ENCODE measurements at places on chromosomes 2 and 18.

DNA sequence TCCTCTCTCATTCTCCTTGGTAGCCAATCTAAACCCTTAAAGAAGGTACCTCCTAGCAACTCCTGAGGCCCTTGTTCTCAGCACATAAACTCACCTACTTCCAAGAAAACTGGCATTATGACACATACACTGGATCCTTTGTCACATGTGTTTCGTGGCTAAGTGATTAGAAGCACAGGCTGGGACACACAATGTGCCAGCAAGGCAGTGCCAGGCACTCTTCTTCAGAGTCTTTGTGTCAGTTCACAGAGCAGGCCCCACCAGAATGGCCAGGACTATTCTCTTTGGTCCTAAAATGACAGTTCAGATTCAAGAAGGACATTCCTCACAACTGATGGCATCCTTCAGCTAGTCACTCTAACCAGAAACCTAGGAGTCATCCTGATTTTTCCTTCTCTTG lies 40.3 kb downstream of the SMC6 start:
- no peak for DNase-seq

GRCh38 chr2:19847486-19847885 lies 54.3 kb downstream of the TTC32 start:
- DNase-seq = no peak

GRCh38 chr2:133952420-133952819 lies 301.5 kb upstream of the MGAT5 start:
- no peak for DNase-seq

DNA sequence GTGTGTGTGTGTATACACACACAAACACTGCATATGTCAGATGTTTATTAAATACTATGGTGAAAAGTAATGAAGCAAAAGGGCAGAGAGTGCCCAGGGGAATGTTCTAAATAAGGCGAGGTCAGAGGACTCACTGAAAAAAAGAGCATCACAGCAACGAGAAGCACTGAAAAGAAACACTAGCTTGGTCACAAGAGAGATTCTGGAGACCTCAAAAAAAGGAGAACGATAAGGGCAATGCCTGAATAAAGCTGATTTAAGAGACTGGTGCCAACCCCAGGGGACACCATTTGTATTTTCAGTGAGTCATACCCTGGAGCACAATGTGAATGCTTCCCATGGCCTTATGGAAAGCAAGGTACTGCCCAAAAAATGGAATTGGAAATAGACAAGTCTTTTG lies 14.5 kb downstream of the SLC40A1 start:
- no peak for DNase-seq

DNA sequence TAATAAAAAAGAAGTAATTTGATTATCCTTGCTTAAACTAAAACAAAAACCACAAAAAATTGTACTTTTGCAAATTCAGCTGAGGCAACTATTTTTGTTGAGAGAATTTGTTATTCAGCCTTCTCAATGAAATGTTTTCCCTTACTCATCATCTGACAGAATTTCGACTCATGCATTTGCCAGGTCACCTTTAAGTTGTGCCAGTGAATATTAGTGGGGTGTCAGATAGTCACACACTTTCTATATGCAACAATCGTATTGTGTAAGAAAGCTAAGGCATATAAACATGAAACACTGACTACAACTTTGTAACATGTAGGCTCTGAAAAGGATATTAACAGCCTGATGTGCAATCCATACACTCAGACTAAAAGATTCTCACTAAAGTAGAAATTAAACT lies 1653.1 kb upstream of the SLC39A10 start:
- no peak for DNase-seq

- DNase-seq = no peak
Measured at GRCh38 chr18:61953161-61953560, 60.4 kb upstream of the RNF152 start.

DNA sequence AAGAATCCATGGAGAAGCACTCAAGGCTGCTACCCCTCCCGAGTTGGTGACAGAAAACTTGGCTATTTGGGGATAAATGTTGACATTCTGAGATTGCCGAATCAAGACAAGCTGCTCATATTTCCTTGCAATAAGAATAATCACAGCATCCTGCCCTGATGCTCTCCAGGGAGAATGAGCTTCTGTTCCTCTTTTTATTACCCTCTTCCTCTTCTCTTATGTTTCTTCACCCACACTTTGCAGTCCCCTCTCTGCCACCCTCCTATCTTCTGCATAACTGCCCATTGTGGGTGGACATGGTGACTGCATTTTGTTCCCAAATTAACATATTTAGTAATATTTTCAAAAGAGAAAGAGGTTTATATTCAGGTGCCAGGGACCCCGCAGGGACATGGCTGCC lies 11.9 kb upstream of the MSGN1 start:
- DNase-seq = no peak

GRCh38 chr2:43276266-43276941 lies 50.0 kb upstream of the ZFP36L2 start:
- DNase-seq = no peak

DNA sequence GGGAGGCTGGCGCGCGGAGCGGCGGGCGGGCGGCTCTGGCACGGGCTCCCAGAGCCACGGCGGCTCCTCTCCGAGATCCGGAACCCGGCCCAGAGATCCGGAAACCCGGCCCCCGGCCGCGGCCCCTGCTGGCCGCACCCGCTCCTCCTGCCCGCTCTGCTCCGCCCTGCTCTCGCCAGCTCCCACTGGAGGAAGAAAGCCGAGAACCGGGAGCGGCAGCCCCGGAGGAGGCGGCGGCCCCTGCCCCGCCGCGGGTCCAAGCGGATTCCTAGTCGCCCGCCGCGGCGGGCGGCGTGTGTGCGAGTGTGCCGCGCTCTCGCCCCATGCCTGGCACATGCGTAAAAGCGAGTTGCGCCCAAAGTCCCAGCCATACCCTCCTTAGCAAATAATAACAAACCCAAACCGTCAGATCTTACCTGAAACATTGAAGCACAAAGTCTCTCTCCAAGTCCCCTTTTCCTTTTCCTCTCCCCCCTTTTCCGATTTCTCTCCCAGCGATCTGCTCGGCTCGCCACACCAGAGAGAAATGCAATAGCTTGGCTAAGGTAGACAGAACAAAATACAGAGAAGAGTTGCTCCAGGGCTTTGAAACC lies 108.7 kb upstream of the KCTD1 start:
- no peak for DNase-seq

DNA sequence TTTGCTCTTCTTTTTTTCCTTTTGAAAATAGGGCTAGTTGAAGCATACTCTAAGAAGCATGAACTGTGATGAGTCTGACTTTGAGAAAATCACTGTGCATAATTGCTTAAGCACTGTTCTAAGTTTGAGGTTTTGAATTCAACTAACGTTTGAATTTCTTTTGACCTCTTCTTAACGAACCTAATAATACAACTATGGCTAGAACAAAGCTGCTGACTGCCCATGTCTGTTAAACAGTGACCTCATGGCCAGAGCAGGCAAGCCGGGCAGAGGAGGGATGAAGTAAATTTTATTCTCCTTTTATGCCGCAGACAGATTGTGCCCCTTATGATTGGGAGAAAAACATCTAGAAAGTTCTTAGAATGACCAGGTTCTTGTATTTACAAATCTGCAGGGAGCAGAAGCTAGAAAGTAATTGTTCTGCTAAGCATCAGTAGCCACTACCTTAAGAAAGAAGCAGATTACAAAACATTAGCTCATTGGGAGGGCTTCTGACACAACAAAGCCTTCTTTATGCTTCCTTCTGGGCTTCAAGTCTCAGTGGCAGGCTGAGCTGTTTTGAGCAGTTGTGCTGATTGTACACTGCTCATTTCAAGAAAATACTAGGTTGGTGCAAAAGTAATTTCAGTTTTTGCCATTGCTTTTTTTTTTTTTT lies 97.8 kb upstream of the RASGRP3 start:
- DNase-seq = no peak

DNA sequence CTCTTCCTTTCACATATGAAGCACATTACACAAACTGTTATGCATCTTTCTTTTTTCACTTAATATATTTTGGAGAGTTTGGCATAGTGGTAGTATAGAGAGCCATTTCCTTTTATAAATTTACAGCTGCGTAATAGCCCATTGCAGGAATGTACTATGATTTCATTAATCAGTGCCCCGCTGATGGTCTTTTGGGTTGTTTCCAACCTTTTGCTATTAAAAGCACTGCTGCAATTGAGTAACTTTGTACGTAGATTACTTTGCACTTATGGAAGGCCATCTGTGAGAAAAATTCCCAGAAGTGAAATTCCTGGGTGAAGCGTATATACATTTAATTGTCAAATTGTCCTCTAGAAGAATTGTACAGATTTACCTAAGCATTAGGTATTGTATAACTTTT lies 565.3 kb upstream of the ZNF804A start:
- DNase-seq = no peak

GRCh38 chr2:156486614-156487013 lies 50.4 kb downstream of the GPD2 start:
- no peak for DNase-seq

DNA sequence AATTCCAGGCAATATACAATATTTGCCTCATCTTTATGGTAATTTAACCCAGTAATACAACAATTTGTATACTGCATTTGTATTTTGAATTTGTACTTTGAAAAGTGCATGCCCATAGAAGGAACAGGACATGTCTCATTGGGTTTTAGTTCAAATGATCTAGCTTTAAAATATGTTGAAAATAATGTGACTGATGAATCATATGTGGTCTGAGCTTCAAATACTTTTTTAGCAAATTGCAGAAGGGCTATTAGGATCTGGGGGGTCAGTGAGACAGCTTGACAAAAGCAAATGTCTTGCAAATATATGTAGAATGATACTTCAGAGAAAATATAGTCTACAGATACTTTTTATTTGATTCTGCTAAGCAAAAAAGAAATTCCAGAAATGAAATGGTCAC lies 248.9 kb downstream of the DCC start:
- no peak for DNase-seq

DNA sequence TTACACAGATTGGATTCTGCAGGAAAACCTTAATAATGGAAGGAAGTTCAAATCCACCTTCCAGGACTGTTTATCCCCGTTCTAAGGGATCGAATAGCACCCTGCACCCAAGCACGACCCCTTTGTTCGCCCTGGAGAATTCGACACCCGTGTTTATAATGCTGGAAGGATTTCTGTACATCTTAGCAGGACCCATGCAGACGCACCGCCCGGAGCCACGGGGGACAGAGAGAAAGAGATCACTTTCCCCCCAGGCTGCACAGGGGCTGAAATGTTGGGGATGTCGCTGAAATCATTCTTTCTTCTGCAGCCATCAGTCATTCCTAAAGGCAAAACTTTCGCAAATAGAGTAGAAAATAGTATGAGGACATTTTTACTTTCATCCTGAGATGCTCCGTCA lies 238.7 kb upstream of the SALL3 start:
- DNase-seq = no peak

DNA sequence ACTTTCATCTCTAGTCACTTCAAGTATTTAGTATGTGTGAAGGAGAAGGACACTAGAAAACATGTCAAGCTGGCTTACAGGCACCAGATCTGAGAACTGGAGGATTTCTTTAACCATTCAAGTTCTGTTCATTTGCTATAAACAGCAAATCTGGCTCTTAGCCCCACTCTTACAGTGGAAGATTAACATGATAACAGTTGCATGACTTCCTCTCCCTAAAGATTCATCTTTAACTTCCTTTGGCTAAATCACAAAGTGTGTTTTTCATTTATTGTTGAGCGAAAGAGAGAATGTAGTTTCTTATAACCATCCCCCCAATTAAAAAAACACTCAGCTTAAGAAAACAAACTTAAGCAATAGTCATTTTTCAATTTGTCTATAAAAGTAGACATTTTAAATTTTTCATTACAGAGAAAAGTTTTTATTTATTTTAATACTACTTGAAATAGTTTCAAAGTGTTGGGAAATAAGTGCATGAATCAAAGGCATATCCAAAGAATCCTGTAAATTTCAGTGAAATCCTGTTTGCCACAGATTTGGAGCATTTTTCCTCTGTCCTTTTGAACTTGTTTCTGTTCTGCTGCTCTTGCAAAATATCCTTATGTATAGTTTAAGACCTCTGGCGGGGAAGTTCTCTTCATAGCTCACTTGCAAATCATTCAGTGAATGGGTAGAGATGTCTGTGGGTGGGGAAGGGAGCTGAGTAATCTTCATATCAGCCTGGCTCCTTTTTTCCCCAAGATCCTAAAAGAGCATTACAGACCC lies 241.0 kb upstream of the RBBP8 start:
- DNase-seq = no peak

- DNase-seq = no peak
Measured at GRCh38 chr2:222523783-222524544, 99.6 kb downstream of the SGPP2 start.

- DNase-seq = no peak
Measured at GRCh38 chr2:200034816-200035215, 79.4 kb downstream of the MAIP1 start.

DNA sequence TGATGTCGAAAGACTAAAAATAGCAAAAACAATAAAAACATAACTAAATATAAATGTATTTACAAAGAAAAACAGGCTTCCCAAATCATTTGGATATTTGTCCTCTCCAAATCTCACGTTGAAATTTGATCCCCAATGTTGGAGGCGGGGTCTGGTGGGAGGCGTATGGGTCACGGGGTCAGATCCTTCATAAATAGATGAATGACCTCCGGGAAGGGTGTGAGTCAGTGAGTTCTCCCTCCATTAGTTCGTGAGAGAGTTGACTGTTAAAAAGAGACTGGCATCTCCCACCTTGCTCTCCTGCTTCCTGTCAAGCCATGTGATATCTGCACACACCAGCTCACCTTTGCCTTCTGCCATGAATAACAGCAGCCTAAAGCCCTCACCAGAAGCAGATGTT lies 703.0 kb downstream of the TMEM182 start:
- DNase-seq = no peak

DNA sequence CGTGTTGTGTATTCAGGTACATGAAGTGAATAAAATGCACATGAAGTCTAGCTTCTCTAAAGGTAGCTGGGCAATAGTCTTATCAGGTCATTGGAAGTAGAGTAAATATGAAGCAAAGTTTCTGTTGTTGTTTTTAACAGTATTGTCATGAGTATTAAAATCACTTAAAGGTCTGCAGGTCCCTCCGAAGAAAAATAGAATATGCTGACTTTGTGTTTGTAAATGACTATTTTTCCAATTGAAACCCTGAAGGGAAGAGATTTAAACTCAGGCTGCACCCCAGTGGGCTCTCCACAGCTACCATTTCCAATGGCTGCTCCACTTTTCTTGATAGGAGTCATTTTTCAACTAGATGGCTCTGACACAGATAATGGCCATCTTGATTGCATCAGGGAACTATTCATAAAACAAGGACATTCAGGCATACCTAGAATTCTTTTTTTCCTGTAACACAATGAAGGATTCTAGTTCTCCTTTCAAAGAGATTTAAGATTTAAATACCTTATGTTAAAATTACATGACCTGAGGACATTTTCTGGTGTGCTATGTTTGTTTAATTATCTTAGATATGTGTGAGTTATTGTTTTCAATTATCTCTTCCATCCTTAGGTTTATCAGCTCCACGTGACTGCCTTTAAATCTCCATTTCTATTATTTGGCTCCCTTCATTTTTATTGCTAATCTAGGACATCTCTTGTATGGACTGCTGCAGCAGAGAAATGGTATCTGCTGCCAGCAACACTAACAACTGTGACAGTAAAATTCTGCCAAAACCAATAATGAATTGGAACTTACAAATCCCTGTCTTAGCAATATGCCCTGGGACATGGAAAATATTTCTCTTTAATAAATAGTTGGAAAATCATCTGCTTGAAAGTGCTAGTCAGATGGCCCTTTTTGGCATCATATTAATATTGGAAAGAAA lies 149.2 kb upstream of the NOSTRIN start:
- no peak for DNase-seq

GRCh38 chr2:190183539-190183938 lies 121.0 kb upstream of the MSTN start:
- no peak for DNase-seq

GRCh38 chr2:163548970-163549369 lies 186.8 kb downstream of the FIGN start:
- DNase-seq = no peak

All from activated naive CD4-positive, alpha-beta T cell (primary cell).